ENCODE measurements at places on chromosomes 16 and 17.

DNA sequence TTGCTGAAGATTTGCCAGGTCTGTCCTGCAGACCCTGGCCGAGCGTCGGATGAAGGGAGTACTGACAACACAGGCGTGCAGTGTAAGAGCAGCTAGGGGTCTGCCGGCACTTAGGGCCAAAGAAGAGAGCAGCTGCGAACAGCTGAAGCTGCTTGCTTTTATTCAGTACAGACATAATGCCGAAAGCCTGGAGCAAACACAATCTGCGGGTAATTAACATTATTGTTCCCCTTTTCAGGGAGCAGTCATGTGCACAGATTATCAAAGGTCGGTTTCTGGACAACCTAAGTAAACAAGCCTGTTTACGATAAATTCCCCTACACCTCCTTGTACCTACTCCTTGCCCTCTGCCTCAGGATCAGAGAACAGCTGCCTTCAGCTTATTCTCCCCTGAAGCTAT lies 12.0 kb upstream of the KRT23 start:
- no peak for DNase-seq

- DNase-seq, result peak; percentile 25
Observed at GRCh38 chr16:50742576-50743200, 802 bp downstream of the CYLD start.

DNA sequence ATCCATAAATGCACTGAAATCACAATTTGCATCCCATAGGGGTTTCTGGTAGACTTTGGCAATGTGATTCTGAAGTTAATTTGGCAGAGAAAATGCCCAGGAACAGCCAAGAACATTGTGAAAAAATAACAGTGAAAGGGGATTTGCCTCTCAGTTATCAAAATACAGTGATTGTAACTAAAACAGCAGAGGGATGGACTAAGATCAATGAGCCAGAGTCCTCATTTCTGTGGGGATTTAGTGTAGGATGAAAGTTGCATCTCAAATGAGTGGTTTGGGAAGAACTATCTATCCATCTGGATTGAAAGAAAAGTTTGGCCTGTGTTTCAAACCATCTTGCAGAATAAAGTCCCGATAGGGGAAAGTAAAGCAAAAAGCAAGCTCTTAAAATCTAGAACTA lies 28.1 kb downstream of the MYBBP1A start:
- no peak for DNase-seq

DNA sequence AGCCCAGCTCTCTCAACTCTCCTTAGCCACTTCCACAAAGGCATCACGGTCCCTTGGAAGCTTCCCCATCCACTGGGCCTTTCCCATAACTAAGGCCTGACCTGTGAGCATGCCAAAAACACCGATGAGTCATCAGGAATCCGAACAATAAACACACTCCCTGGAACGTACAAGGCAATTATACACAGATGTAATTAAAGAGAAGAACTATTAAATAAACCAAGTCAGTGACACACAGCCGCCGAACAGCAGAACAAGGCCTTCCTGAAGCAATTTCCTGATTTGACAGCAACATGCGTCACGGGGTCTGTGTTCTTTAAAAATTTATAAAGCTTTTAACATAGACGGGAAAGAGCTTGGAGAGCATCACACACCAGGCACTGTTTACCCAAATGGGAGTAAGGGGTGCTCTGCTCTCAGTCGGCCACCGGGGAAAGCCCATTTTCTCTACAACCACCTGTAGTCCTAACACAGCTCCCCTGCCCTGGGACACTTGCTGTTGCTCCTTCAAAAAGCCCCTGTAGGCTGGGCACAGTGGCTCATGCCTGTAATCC lies 29.4 kb downstream of the COG7 start:
- DNase-seq, result no peak

DNA sequence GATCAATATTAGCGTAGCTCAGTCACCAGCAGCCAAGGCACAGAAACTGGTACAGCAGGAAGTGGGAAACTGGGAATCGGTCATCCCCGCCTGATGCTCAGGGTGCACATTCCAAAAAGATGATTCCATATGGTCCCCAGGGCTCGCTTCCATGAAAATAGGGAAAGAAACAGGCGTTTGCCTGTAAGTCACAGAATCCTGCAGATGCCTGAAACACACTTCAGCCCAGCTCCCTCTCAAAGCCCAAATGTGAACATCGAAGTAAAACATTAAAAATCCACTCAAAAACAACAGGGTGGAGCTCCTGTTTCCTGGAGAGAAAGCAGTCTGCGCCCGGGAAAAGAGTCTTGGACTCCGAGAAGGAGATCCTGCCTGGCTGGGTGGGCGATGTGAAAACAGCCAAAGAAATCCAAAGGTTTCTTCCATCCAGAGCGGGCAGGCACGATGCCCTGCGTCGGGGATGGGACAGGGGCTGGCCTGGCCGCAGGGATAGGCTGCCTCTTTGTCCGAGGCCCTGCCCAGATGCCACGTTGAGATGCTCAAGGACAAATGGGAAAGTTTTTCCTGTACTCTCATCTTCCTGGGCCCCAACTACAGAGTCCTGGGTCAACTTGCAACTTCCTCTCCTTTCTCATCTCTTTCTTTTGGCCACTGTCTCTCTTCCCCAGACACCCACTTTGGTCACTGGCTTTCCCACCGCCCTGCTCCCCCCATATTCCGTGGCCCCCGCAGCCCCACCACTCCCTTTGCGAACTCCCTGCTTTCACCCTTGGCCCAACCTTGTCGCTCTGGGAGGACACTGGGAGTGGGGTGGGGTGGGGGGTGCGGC lies 743 bp downstream of the WIPI1 start:
- peak; percentile 72 for DNase-seq

GRCh38 chr17:44758414-44759085 lies at the start of gene ADAM11:
ADAM11 (plus strand) TSS chr17:44758988; CDS start chr17:44759200, 212 bp downstream.
- no peak for DNase-seq

- no peak for DNase-seq
Observed at GRCh38 chr17:71849783-71850768, 270.7 kb upstream of the SOX9 start.

DNA sequence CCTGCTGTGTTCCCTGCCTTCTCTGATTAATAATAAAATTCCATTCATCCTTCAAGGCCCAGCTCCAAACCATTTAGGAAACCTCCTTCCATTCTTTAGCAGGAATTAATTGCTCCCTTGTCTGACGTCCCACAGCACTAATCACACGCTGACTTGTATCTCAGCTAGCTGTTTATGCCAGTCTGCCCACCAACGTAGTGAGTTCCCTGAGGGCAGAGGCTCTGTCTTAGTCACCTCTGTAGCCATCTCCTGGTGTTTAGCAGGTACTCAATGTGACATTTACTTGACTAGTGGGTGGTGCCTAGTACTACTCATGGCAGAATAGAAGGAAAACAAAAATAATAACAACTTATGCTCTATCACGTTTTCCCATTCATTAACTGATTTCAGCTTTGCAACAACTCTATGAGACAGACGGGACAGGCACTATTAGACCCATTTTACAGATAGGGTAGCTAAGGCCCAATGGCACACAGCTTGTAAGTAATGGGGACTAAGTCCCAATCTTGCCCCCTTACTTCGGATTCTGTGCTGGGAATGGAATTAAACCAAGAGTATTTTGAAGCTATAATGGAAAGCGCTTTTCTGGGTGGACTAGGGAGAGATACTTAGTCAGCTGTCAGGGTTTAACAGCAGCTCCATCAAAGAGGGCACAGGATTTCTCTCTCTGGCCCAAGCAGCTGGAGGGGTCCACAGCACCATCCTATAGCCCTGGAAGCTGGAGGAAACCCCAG lies 931 bp upstream of the WIPF2 start:
- DNase-seq, result no peak

GRCh38 chr17:33243732-33244131 lies 49.4 kb downstream of the ASIC2 start:
- DNase-seq, result no peak

All from WTC11 (cell line).